Lower lobe of right lung (tissue), 2 donors: ENCODE measurements at places on chromosomes 12 and 14. TPM values are rescaled to one million over a fixed set of nuclear protein-coding genes. Genes with fewer than 3 reads are reported as not detected.

GRCh38 chr14:105042813-105043212, 21.9 kb upstream of the CDCA4 start:
- H3K27me3 ChIP-seq: no peaks in the 10 kb centered on the region
- no peaks in the 10 kb centered on the region for H3K36me3 ChIP-seq
- peaks cover 5% of the 10 kb centered on the region for H3K4me1 ChIP-seq
- no peak overlapping the region for H3K4me3 ChIP-seq

- no peak overlapping the region for H3K4me3 ChIP-seq
- H3K27ac ChIP-seq: no peak overlapping the region
These were observed 222.2 kb upstream of the TMEM260 start for GRCh38 chr14:56357428-56357827.

DNA sequence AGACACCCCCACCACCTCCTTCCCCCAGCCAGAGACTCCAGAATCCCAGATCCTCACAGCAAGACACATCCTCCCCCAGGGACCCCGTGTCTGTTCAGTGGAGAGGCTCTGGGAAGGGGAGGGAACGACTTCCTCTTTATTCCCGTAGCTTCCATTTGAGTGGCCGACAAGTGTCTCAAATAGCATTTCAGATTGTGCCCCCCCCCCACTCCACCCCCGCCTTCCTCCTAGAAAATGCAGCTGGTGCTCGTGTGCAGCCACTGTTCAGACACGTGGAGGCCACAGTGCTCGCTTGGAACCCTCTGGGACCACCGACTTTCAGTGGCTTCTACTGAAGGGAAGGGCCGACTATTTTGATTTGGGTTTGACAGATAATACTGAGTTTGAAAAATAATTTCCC, 14.3 kb downstream of the PPP2R5C start:
- no peak overlapping the region for H3K27ac ChIP-seq
- DNase-seq: no peak
- H3K36me3 ChIP-seq: no peaks in the 10 kb centered on the region
- no peak overlapping the region for H3K4me3 ChIP-seq
- peaks cover 2% of the 10 kb centered on the region for H3K27me3 ChIP-seq
- peaks cover 17% of the 10 kb centered on the region for H3K4me1 ChIP-seq

DNA sequence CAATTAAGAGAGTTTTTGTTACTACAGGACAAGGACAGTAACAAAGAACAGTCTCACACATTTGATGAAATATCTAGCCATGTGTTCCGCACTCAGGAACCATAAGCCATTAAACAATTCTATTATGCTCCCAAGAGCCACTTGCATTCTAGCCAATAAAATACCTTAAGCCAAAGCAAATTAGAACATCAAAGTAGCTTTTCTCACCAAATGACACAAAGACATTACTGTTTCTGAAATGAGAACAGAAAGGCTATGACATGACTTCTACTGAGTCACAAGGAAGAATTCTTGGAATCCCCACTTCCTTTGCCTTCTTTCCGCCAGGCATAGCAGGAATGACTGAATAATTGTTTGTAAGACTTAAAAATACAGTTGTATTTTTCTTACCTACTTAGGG, 445.8 kb downstream of the ATP23 start:
- no peaks in the 10 kb centered on the region for H3K36me3 ChIP-seq
- H3K4me1 ChIP-seq: no peaks in the 10 kb centered on the region
- H3K27ac ChIP-seq: no peak overlapping the region

DNA sequence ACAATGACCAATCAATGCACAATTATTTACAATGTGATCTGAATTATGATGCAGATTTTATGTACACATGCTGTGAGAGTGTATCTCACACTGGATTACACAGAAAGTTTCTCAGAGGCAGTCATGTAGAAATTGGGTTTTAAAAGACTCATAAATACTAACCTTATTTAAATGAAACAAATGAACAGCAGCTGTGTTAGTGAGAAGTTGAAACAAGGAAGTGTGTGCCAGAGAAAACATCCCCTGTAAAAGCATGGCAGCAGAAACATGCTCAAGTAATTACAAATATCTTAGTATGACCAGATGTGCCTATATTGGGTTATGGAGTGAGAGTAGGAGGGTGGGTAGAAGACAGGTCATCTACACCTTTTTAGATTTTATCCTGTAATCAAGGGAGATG, 723.7 kb downstream of the C12orf50 start:
- no peaks in the 10 kb centered on the region for H3K27me3 ChIP-seq
- H3K4me1 ChIP-seq: no peaks in the 10 kb centered on the region
- H3K36me3 ChIP-seq: no peaks in the 10 kb centered on the region

GRCh38 chr12:32947206-32948067, 50.9 kb upstream of the PKP2 start:
- no peaks in the 10 kb centered on the region for H3K4me1 ChIP-seq
- H3K4me3 ChIP-seq: no peak overlapping the region
- H3K27me3 ChIP-seq: no peaks in the 10 kb centered on the region
- H3K36me3 ChIP-seq: no peaks in the 10 kb centered on the region
- DNase-seq: no peak
- no peak overlapping the region for H3K27ac ChIP-seq

DNA sequence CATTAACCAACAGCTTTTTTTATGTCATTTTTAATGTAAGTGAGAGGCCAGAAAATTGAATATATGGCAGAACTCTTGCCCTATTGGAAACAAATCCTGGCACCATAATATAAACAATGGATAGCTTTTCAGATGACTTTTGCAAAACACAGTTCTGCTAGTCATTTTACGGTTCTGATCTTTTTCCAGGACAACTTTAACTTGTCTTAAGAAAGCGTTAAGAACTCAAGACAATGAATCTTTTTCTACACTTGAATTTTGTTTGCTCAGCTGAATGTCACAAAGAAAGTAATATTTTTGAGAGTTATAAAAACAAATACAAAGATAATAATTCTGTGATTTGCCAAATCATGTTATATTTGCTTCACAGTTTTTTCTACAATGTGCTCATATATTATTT, 13.2 kb downstream of the KERA start:
- no peaks in the 10 kb centered on the region for H3K36me3 ChIP-seq
- no peak for DNase-seq

DNA sequence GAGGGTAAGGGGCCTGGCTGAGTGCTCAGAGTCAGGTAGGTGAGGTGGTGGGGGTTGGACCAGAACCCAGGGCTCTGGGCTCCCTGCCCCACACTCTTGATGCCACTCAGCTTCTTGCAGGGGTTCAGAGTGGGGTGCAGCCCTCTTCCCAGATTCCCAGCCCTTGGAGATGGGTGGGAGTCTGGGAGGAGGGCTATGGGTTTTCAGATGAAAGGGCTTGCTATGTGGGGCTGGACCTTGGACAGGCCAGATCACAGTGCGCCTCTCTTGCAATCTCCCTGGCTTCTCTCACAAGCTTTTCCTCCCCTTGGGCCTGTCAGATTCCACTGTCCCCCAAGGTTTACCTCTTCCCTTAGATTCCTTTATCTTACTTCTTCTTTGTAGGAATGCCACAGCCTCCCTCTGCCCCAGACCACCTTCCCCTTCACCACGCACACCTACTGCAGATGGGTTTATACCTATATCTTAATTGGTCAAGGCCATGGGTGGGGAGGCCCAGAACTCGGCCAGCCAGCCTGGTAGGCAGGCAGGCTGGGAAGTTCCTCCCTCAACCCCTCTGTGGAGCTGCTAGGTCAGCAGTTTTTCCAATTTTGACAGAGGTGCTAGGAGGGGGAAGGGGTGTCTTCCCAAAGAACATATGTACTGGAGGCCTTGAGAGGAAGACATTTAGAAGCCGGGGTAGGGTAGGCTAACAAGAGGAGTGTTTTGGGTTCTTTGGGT, 1.4 kb downstream of the NYNRIN start:
- no peaks in the 10 kb centered on the region for H3K36me3 ChIP-seq
- DNase-seq: no peak
- H3K4me1 ChIP-seq: peaks cover 63% of the 10 kb centered on the region
- peak overlapping the region; percentile 76 for H3K27ac ChIP-seq
- H3K27me3 ChIP-seq: no peaks in the 10 kb centered on the region
- H3K4me3 ChIP-seq: peak overlapping the region; percentile 84

DNA sequence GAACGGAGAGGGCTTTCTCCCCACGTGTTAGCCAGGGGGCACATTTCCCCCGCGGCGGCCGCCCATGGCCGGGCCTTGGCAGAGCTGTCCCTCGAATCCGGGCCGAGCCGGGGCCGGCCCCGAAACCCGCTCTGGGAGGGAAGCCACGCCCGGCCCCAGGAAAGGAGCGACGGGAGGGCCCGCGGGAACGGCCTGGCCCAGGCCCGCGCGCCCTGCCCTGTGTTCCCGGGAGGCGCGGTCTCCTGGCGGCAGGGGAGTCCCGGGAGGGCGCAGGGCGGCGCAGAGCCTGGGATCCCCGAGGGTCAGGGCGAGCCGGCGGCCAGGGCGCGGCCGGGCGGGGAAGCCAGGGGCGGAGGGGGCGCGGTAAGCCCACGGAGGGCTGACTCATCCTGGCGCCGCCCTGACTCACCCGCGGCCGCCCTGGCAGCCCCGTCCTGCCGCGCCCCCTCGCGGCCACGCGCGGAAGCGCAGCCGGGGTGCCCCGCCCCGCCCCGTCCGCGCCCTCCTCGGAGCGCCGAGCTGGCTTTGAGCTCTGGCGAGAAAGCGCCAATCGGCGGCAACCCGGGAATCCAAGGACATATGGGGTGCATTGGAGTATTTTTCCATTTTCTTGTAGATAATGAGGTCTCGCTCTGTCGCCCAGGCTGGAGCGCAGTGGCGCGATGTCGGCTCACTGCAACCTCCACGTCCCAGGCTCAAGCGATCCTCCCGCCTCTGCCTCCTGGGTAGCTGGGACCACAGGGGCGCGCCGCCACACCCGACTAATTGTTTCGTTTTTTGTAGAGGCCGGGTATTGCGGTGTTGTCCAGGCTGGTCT, 31.8 kb upstream of the PLEKHG6 start:
- H3K4me3 ChIP-seq: peak overlapping the region; percentile 54
- H3K4me1 ChIP-seq: peaks cover 48% of the 10 kb centered on the region
- DNase-seq: peak; percentile 92
- no peaks in the 10 kb centered on the region for H3K36me3 ChIP-seq
- no peaks in the 10 kb centered on the region for H3K27me3 ChIP-seq

DNA sequence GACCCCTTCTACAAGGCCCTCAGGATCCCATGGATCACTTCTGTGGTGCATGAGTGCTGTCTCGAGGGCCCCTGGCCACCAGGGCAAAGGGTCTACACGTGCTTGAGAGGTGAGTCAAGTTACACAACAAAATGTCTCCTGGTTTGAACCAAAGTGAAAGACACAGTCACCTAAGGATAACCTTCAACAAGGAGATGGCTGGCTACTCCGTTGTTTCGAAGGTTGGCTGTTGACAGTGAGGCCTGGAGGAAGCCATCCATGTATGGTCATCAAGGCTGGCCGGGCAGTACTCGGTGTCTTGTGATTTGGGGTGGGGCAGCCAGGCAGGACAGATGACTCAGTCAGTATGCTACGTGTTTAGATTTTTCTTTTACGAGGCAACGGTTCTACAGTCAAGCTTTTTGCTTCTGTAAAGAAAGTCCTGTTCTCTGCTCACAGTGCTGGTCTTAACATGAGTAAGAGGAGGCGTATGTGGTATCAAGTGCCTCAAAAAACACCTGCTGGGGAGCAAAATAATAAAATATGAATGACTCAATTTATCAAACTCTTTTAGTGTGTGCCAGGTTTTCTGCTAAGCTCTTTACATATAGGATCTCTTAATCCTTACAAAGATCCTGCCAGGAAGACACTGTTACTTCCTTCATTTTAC, 18.0 kb upstream of the NT5DC3 start:
- peaks cover 7% of the 10 kb centered on the region for H3K4me1 ChIP-seq
- no peak overlapping the region for H3K4me3 ChIP-seq
- DNase-seq: no peak

- DNase-seq: no peak
- no peaks in the 10 kb centered on the region for H3K36me3 ChIP-seq
- H3K4me3 ChIP-seq: no peak overlapping the region
- H3K27me3 ChIP-seq: peaks cover 5% of the 10 kb centered on the region
These were observed 11.7 kb upstream of the PTHLH start for GRCh38 chr12:27984275-27984674.

GRCh38 chr12:115774148-115774895, 503.2 kb downstream of the MED13L start:
- DNase-seq: no peak
- H3K36me3 ChIP-seq: no peaks in the 10 kb centered on the region
- H3K4me1 ChIP-seq: no peaks in the 10 kb centered on the region

DNA sequence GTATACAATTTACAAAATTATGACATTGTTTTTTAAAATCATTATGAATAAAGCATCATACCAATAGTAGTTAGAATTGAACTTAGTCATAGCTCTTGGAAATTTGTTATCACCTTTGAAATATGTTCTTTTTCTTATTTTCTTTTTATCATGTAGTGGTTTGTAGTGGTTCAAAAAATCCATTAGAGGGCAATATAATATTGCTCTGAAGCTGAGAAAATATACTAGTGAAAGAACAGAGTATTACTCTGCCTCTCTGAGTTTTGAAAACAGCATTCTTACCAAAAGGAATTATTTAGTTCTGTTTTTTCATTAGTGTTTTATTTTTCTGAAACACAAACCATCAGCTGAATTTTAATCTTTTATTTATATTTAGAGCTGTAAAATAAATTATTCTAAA, 76.2 kb downstream of the PDZRN4 start:
- H3K4me1 ChIP-seq: no peaks in the 10 kb centered on the region
- H3K36me3 ChIP-seq: no peaks in the 10 kb centered on the region
- no peak overlapping the region for H3K27ac ChIP-seq
- no peak for DNase-seq

DNA sequence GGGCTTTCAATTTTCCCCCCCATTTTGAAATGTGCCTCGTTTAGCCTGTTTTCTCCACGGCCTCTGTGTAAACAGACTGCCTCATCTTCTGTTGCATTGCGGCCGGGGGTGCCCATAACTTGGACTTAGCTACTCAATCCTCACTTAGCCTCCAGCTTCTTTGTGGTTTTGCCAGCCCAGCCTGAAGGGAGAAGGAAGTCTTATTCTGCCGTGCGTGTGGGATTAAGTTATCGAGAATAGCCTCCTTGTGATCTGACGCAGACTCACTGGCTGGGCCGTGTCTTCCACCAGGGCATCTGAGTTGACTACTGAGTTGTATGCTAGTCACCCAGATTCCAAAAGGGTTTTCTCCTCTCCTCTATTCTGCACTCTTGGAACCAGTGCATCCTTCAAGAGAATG, 8.1 kb downstream of the PRKAB1 start:
- peaks cover 51% of the 10 kb centered on the region for H3K4me1 ChIP-seq
- no peaks in the 10 kb centered on the region for H3K27me3 ChIP-seq

DNA sequence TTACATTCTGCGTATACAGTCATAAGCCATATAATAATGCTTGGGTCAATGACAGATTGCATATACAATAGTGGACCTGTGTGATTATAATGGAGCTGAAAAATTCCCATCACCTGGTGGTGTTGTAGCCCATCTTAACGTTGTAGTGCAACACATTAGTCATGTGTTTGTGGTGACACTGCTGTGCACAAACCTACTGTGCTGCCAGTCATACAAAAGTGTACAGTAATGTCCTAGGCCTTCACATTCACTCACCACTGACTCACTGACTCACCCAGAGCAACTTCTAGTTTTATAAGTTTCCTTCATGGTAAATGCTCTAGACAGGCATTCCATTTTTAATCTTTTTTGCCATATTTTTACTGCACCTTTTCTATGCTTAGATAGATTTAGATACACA, 194.8 kb upstream of the SEL1L start:
- no peaks in the 10 kb centered on the region for H3K4me1 ChIP-seq
- DNase-seq: no peak
- no peaks in the 10 kb centered on the region for H3K36me3 ChIP-seq
- no peaks in the 10 kb centered on the region for H3K27me3 ChIP-seq
- no peak overlapping the region for H3K27ac ChIP-seq
- no peak overlapping the region for H3K4me3 ChIP-seq

PRPH gene
- total RNA-seq: 1.0 TPM

OTUB2 gene
- total RNA-seq: 1.9 TPM

MSI1 gene
- 0.44 TPM for total RNA-seq

RNU4-1 gene
- total RNA-seq: 2,881 TPM

SLC25A21 gene
- 0.38 TPM for total RNA-seq

PKP2 gene
- total RNA-seq: 3.0 TPM

RD3L gene
- total RNA-seq: not detected

AMDHD1 gene
- total RNA-seq: 1.8 TPM

TAS2R31 gene
- total RNA-seq: 1.9 TPM

PARP11 gene
- total RNA-seq: 14.0 TPM
